ENCODE measurements at places on chromosomes 11 and 22.

DNA sequence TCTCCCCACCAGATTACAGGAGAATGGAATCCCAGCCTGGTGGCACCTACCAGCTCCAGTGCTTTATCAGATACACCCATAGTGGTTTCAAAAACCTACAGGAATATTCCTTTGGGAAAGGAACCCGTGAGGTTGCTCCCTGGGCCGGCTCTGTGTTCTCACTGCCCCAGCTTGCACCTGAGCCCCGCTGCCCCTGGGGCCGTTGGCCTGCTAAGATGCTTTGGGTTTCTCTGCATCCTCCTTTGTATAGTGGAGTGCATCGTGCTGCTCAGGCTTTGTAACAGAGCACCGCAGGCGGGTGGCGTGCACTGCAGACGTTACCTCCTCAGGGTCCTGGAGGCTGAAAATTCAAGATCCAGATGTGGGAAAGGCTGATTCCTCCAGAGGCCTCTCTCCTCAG lies 414.1 kb downstream of the BRD1 start:
- DNase-seq = no peak

DNA sequence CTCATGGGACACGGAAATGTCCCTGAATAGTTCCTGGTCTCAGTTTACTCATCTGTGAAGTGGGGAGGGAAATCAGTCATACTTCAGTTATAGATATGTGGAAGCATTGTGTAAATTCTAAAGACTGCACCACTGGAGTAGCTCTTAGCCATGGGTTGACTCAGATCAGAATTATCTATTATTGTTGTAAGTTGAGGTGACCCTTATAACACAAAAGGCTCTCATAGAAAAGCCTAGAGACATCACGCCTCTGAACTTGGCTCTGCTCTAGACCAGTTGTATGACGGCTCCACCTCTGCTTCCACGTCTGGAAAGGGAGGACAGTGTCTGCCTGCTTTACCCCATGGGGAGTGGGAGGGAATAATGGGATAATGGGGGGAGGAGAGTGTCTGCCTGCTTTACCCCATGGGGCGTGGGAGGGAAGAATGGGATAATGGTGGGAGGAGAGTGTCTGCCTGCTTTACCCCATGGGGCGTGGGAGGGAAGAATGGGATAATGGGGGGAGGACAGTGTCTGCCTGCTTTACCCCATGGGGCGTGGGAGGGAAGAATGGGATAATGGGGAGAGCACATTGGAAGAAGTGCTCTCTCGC lies 98.2 kb downstream of the AMOTL1 start:
- no peak for DNase-seq

- DNase-seq = no peak
Measured at GRCh38 chr22:47356511-47357011, 594.1 kb downstream of the TBC1D22A start.

DNA sequence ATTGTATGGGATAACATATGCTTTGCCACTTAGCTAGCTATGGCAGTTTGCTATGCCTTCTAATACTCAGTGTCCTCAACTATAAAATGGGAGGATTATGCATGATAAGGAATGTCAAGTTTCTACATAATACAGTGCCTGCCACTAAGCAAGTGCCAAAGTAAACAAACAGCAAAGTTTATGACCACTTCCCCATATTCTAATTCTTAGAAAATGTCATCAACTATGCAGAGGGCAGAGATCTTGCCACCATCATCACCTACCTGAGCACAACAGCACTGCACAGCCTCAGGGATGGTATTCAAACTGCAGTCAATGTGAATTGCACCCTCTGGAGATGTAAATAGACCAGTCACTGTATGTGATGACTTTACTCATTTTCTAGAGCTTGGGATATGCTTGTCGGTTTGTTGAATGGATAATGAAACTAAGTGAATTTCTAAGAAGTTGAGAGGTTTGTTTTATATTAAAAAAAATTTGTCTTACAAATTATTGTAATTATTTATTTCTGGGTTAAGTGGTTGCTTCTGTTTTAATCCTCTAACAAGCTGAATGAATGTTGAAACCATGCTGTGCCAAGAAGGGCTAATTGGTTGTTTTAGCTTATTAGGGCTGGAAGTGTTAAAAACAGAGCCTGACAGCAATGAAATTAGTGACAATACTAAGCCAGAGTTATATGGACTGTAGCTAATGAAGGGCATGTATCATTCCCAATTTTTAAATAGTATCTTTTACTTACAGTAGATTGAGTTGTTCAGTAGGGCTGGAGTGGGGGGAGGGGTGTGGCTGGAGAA lies 398.4 kb downstream of the CNTN5 start:
- no peak for DNase-seq

DNA sequence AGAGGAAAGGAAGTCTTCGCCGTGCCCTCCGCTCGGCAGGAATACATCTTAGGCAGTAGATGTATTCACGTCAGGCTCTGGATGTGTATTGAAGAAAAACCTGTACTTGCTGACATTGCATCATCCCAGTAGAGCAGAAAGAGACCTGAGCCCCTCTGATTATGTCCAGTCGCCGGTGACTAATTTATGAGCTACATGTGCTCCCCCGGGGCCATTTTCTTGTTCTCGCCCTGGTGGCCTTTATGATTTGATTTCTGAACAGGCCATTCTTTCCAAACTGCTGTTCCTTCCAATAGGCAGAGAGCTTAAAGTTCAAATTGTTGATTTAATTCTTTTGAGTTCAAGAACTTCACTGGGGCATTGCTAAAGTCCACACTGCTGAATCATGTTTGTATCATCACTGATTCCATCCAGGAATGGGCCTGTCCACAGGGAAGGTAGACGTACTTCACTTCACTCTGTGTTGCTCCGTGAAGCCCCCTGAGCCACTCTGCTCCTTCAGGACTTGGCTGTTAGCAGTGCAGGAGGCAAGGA lies 137.3 kb upstream of the RASSF10 start:
- peak; percentile 45 for DNase-seq

GRCh38 chr11:66292543-66293332 lies 1.0 kb downstream of the TMEM151A start:
- DNase-seq = no peak

GRCh38 chr11:36635066-36635862 lies 37.2 kb upstream of the RAG2 start:
- no peak for DNase-seq

GRCh38 chr11:32396331-32396730 lies 39.0 kb downstream of the WT1 start:
- DNase-seq = no peak

DNA sequence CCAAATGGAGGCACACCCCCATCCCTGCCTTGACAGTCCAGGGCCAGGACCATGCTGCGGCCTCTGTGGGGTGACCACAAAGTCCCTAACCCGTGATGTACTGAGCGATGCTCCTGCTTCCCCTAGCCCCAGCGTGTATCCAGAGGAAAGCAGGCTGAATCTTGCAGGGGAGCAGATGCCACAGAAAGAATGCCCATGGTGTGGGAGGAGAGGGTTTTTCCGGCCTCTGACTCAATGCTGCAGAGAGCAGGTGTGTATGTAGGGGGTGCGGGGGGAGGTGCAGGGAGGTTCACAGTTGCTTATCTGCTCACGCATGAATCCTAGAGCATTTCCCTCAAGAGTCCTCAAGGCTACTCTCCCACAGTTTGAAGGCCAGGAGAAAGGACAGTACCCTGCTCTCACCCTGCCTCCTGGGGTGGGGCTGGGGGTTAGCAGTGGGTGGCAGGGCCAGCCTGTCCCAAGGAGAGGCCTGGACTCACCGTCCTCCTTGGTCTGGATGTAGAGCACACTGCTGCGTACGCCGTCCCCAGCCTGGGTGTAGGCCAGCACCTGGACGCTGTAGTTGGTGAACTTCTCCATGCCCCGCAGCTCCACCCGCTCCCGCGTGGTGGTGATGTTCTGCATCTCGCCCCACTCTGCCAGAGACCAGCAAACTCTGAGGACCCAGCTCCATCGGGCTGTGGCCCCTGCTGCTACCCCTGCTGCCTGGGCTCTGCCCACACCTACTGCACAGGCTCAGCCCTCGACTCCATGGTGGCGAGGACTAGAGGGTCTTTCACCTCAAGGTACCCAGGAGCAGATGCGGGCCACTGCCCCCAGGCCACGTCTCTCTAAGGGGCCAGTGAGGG lies 130.8 kb downstream of the CEP164 start:
- no peak for DNase-seq
